Stimulated activated CD8-positive, alpha-beta memory T cell treated with anti-CD3 and anti-CD28 coated beads, Interleukin-4, amount 100 ng/mL, for 24 hours (primary cell): ENCODE measurements at places on chromosomes 2 and 18.

- DNase-seq, result no peak
Observed at GRCh38 chr2:11695576-11695975, 25.6 kb upstream of the NTSR2 start.

DNA sequence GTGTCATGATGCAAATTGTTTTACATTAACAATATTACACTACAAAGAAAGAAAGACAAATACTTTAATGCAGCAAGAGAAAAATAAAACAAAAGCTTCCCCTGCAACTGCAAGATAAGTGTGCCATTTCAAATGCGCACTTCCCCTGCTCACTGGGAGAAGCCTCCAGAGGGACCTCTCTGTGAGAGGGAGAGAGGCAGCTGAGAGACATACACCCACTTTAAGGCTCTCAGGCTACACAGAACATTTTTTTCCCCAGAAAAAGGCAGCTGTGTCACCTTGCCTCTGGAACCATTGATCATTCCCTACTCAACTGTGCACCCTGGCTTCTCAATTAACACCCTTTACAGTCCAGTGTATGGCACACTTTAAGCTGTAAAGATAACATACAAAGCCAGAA lies 75.2 kb downstream of the DPP4 start:
- DNase-seq, result no peak

DNA sequence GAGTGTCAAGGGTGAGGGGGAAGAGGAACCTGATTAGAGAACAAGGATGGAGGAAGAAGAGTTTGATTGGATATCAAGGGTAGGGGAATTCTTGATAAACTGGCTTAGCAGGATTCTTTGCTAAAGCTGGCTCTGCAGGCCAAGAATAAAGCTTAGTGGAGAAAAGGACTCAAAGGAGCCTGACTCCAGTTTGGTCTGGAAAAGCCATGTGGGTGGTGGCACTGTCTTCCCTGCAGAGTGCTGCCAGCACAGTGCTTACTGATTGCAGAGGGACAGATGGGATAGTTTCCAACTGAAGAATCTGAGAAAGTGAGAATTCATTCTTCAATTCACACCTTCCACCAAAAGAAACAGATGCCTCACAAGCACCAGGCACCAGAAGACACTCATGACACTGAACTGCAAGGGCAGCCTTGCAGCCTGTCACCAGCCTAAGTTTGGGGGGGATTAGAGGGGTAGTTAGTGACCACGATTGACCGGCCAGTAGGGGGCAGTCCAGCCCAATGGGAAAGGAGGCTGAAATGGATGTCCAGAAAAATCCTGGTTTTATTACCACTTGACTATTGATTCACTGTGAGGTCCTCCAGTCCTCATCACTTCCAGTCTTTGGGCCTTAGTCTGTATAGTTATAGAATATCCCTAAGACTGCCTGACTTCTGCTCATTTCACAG lies 334.5 kb downstream of the SMAD2 start:
- peak; percentile 2 for DNase-seq

DNA sequence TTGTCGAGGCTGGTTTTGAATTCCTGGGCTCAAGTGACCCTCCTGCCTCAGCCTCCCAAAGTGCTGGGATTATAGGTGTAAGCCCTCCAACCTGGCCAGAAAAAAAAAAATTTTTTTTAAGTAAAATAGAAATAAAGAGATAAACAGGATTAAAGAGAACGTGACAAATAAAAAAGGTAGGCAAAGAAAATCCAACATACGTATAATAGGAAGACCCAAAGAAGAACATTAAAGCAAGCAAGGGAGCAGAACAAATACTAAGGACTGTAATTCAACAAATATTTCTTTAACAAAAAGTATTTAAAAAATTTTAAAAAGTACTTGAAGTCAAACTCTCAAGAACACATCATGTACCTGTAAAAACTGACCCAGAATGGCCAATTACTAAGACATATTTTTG lies 56.4 kb downstream of the PTPN2 start:
- DNase-seq, result no peak

DNA sequence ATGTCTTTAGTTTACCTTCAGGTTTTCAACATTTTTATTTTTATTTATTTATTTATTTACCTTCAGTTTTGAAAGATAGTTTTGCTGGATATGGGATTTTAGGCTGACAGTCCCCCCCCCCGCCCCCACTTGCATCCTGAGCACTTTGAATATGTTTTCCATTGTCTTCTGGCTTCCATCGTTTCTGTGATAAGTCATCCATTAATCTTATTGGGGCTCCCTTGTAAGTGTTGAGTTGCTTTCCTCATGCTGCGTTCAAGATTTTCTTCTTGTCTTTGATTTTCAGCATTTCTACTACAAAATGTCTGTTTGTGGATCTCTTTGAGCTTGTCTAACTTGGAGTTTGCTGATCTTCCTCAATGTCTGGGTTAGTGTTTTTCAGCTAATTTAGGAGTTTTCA lies 19.4 kb upstream of the LDLRAD4 start:
- DNase-seq, result no peak

DNA sequence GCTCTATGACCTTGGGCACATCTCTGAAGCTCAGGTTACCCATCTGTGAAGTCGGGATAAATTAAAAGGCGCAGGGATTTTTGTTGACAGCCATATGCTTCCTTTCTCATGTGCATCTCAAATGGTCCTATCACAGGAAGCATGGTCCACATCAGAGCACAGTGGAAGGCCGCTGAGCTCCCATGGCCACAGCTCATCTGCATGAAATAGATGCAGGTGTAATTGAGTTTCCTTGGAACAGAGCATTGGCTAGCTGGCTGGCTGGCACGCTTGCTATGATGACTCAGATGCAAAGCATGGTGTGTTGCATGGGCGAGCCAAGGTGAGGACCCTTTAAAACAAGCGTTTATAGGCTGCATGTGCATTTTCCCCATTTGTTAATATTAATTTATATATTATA lies 79.3 kb downstream of the TXNL1 start:
- no peak for DNase-seq

DNA sequence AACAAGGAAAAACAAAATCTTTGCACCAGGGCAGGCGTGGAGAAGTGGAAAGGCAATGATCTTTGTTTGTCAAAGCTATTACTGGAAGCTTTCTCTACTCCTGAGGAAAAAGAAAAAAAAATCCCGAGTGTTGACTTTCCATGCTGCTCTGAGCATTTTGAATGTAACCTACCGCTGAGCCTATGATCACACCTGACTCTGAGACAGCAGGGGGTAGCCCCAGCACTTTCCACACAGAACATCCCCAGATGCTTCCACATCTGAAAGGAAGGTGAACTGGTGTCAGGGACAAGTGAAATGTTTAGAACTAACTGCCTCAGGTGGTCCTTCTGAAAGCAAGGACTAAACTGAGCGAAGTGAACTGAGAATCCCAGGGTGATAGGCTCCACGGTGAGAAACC lies 1315.1 kb upstream of the DDX18 start:
- no peak for DNase-seq

DNA sequence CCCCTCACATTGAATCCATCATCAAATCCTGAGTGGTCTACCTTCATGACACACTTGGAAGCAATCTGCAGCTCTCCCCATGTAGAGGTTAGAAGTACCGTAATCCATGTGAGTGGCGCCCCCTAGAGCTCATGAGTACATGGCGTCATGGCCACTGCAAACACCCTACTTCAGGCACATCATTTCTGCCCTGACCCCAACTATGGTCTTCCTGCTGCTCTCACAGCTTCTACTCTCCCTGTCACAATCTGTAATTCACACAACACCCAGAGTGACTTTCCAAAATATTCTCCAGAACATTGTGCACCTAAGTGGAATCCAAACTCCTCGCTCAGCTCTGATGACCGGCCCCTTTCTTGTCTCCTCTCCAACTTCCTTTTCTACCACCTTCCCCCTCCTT lies 141.9 kb downstream of the ANKRD44 start:
- peak; percentile 45 for DNase-seq

GRCh38 chr2:147273106-147273505 lies 571.7 kb upstream of the ACVR2A start:
- DNase-seq, result no peak

DNA sequence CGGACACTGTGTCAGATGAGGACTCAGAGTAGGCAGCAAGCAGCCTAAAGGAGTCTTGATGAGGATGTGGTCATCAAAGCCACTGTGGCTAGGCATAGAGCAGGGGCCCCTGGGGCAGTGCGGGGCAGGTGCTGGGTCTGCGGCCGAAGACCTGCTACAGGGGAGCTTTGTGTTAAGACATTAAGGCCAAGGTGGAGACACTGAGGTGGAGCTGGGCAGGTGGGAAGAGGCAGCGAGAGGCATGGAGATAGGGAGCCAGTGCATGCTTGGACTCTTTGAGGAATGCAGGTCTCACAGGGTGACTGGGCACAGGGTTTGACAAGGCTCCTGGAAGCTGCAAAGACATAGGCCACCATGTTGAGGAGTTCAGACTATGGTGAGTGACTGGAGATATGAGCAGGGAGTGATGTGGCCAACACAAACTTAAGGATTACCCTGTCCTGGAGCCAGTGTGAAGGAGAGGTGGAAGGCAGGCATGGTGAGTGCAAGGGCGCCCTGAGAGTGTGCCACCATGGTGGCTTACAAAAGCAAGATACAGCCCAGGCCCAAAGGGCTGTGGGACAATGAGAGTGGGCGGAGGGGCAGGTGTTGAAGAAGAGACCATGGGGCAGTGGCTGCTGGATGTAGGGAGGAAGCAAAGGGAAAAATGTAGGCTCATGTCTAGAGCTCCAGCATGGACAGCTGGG lies 450.9 kb upstream of the HS6ST1 start:
- DNase-seq, result no peak

- DNase-seq, result no peak
Observed at GRCh38 chr2:20370191-20370590, 19.5 kb upstream of the PUM2 start.
